ENCODE measurements at places on chromosomes 4 and X.

DNA sequence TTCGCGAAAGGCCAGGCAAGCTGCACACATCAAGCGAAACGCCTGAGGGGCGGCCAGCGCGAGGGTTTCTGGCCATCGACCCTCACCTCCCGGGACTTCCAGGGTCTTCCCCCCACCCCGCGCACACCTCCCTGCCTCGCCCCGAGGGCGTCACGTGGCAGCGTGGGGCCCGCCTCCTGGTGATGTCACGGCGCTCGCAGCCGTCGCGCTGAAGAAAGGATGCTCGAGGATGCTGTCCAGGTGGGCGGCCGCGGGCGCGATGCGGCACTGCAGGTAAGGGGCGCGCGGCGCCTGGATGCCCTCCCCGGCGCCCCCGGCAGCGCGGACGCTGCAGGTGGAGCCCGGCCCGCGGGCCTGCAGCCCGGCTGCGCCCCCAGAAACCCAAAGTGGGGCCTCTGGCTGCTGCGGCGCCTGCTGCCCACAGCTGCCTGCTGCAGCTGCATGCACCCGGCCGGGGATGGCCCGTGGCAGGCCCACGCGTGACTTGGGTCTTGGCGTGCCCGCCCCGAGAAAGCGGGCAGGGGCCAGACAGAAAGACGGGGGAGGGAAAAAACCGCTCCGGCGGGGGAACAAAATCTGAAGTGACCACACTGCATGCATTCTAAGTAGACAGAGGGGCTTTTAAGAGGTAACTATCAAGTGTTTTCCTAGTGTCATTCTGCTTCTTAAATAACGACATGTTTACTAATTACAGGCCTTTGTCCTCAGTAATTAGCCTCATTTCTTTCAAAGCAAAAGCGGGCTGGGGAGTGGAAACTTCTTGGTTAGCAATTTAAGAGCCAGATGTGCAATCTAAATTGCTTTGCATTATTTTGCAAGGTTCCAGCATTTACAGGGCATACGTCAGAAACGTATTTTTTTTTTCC is 1.7 kb downstream of the CLCN4 start:
- peak overlapping the region; percentile 81 for H3K4me3 ChIP-seq
- peak; percentile 30 for DNase-seq
- H3K27ac ChIP-seq: no peak overlapping the region
- peaks cover 13% of the 10 kb centered on the region for H3K4me1 ChIP-seq

DNA sequence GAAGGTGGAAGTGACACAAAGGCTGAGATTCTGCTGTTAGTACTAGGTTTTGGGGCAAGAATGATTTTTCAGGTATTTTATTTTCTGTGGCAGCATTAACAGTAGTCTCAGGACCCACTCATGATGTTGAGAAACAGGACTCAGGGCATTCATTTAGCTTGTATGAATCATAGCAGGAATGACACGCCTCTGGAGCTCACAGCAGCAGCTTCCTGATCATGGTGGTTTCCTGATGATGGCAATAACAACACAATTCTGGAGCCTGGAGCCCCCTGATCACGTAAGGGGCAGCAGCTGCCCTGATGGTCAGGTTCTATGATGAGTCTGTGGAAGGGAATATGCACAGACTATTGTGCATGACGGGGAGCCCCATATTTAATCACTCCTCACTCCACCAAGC is 47.0 kb downstream of the TASL start:
- H3K27ac ChIP-seq: no peak overlapping the region
- H3K27me3 ChIP-seq: no peaks in the 10 kb centered on the region
- no peak for DNase-seq
- no peak overlapping the region for H3K4me3 ChIP-seq
- H3K36me3 ChIP-seq: peaks cover 6% of the 10 kb centered on the region

DNA sequence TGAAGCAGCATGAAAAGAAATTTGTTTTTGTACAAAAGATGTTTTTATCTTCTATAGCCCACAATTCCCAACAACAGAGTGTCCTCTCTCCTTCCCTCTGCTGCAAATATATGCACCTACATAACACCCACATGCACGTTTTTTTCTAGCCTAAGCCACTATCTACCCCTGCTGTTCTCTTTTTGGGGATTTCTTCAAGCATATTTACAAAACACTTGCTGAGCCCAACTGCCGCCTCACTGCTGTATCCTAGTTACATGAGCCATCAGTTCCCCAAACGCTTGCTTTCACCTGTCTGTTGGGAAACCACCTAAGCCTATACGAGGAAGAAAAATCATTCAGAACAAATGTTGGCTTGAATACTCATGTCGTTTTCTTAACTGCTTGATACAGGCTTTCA is 127.2 kb downstream of the CHRNA9 start:
- H3K4me1 ChIP-seq: peaks cover 6% of the 10 kb centered on the region
- peak overlapping the region; percentile 49 for H3K27ac ChIP-seq
- H3K27me3 ChIP-seq: no peaks in the 10 kb centered on the region
- H3K36me3 ChIP-seq: peaks cover 9% of the 10 kb centered on the region
- no peak overlapping the region for H3K4me3 ChIP-seq

- H3K36me3 ChIP-seq: peaks cover 18% of the 10 kb centered on the region
- peak overlapping the region; percentile 80 for H3K27ac ChIP-seq
- H3K27me3 ChIP-seq: no peaks in the 10 kb centered on the region
Measured at GRCh38 chr4:71009086-71009485, 15.6 kb downstream of the DCK start.

DNA sequence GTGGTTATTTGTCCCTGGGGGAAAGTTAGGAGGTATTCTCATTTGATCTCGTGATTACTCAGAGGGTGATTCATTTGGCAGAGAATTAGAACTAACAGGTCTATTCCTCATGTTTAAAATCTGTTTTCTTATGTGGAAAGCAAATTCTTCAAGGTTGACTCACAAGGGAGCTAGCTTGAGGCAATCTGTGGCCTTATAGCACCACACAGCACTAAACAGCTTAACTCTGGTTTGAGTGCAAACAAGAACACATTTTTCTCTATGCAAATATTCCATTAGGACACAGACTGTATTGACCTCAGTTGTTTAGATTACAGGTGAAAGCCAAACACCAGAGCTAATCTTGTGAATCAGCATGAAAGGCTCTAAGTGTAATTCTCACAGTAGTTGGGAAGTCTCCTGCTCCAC is 694.4 kb upstream of the POU3F4 start:
- no peaks in the 10 kb centered on the region for H3K36me3 ChIP-seq
- no peak for DNase-seq
- H3K4me1 ChIP-seq: no peaks in the 10 kb centered on the region
- no peak overlapping the region for H3K4me3 ChIP-seq
- H3K27me3 ChIP-seq: no peaks in the 10 kb centered on the region
